Stimulated activated CD4-positive, alpha-beta T cell treated with anti-CD3 and anti-CD28 coated beads, Interleukin-12 subunit alpha, Interleukin-12 subunit beta, amount 100 ng/mL, for 24 hours (primary cell): ENCODE measurements at places on chromosomes 13 and 19.

DNA sequence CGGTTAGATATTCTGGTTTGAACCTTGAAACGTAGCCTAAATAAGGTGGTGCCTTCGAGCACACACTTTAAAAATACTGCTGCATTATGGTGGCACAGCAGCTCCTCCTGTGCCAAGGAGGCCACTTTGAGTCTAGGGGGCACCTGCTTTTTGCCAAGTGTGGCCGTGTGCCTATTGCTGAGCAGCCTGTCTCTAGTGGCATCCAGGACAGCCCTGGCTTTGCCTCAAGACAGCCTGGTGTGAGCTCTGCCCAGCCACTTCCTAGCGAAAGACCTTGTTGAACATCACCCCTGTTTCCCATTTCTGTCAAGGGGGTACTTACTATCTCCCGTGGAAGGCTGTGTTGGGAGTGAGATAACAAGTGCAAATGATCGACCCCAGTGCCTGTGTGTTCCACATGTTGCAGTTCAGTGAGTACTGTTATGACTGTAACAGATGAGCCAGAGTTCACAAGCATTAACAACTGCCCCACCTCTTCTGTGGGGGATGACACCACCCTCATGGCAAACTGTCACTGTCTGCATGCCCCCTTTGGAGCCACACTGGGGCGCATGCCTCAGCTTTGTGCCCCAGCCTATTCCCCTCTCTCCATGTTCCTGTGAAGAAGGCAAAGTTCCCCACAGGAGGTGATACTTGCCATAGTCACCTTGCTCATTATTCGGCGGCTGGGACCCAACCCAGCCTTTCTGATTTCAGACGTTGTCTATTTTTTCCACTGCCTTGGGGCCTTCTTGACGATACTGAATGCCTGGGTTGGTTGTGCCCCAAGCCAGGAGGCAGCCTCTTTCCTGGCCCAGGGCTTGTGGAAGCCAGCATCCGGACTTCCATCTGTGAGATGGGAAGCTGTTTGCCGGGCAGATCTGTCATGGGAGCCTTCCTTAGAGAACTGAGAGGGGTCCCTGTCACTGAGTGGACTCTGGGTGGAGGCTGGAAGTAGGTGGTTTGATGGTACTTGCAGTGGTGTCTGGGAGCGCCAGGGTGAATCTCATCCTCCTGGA lies 5.4 kb downstream of the GATAD2A start:
- DNase-seq = peak; percentile 32

- DNase-seq = no peak
Observed at GRCh38 chr13:114319441-114319913, 5.2 kb downstream of the CHAMP1 start.

DNA sequence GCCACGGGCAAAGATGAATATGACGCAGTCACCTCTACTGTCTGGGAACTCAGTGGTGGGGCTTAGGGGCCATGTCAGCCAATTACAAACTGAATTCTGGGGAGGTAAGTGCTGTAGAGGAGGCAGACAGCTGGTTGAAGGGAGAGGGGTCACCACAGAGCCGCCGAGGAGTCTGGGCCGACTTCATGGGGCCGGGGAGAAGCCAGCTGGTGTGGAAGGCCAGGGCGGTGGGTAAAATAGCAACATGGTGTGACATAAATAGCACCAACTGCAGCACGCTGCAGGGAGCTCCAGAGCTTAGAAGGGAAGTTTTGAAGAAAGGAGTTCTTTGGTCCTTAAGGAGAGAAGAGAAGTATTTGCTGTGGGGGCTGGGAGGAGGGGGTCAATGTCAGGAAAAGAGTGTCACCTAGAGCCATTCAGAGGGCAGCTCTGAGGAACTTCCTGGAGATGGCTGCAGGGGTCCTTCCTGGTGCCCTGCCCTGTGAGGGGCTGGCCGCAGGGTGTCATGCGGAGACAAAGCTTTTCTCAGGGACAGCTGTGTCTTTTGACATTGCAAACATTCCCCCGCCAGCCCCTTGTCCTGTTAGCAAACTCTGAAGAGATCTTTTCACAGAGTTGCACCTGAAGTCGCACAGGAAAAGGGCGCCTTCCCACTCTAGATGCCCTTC lies 6.4 kb downstream of the METTL21C start:
- DNase-seq = no peak

- DNase-seq = no peak
Observed at GRCh38 chr13:111121506-111121905, 6.4 kb downstream of the ARHGEF7 start.

GRCh38 chr19:38841787-38842438 lies 7.9 kb downstream of the HNRNPL start:
- no peak for DNase-seq

DNA sequence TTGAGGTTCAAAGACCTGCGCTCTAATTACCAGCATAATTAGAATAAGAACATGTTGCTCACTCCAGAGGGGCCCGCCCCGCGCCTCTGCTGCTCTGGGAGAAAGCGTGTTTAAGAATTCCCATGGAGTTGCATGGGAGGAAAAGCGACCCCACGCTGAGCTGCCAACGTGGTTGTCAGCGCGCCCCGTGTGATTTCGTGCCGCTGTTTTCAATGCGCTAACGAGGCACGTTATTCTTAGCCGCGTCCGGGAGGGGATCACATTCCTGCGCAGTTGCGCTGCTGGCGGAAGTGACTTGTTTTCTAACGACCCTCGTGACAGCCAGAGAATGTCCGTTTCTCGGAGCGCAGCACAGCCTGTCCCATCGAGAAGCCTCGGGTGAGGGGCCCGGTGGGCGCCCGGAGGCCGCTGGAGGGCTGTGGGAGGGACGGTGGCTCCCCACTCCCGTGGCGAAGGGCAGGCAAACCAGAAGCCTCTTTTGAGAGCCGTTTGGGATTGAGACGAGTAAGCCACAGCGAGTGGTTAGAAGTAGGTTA lies 173.8 kb upstream of the SOX1 start:
- DNase-seq = no peak

- DNase-seq = no peak
Observed at GRCh38 chr19:46294494-46294893, 2.3 kb upstream of the HIF3A start.

- no peak for DNase-seq
Observed at GRCh38 chr13:21047591-21048282, 13.6 kb downstream of the LATS2 start.

- peak; percentile 91 for DNase-seq
Observed at GRCh38 chr19:32580901-32581704, at the start of gene PDCD5. Gene PDCD5, plus strand, starts transcription at chr19:32581190. Its CDS starts 72 bp downstream, at chr19:32581262.

GRCh38 chr13:113472355-113473025 lies 18.0 kb downstream of the DCUN1D2 start:
- DNase-seq = no peak
